ENCODE measurements at places on chromosomes 2 and 18.

DNA sequence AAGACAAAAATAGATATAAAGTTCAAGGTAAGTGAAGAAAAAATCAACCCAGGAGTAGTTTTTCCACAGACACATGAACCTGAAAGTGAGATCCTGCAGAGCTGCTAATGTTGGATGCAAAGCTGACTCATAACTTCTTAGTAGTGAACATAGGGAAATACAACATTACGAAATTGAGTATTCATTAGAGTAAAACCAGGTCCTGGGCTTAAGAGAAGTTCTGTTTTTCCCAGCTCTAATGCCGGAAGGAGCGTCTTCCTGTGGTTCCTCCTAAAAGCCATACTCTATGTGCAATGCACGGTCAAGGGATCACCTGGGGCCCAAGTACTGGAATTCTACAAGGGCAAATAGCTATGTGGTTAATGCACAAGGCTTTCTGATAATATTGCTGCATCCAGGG, 141.7 kb downstream of the RBMS1 start:
- no peak for DNase-seq

DNA sequence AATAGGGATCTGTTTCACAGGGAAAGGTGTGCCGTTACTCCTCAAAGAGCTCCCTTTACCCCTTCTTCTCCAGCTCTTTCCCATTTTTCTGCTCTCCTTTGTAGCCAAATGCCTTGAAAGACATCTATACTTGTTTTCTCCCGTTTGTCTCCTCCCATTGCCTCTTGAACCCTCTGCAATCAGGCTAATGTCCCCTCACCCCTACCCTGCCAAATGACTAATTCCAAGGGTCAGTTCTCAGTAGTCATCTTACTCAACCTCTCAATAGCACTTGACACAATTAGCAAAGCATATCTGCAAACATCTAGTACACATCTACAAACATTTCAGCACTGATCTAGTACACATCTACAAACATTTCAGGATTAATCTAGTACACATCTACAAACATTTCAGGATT, 12.6 kb downstream of the MRO start:
- no peak for DNase-seq

DNA sequence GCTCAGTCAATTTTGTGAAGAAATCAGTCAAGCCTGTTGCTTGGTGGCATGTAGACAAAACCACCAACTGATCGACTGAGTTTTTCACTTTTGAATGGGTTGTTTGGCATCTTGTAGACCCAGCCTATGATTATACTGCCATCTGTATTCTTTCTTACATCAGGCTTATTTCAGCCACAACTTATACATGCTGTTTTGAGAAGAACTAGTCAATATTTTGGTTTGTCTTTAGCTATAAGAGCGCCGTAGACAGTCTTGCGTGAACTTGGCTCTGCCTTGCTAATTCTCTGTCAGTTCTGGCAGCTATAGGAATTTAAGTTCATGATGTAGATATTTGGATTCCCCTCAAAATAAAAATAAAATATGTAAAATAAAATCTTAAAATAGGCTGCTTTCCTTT, 742.0 kb upstream of the FANCL start:
- no peak for DNase-seq

GRCh38 chr2:8595428-8595805, 86.4 kb upstream of the ID2 start:
- DNase-seq, result no peak

GRCh38 chr18:48962994-48963561, 12.3 kb upstream of the SMAD7 start:
- DNase-seq, result no peak

- no peak for DNase-seq
Measured at GRCh38 chr2:216665242-216665641, 30.1 kb downstream of the IGFBP5 start.

- DNase-seq, result no peak
Measured at GRCh38 chr2:16729335-16729734, 63.7 kb upstream of the CYRIA start.

- no peak for DNase-seq
Measured at GRCh38 chr18:58576638-58577251, 52.1 kb downstream of the ALPK2 start.

DNA sequence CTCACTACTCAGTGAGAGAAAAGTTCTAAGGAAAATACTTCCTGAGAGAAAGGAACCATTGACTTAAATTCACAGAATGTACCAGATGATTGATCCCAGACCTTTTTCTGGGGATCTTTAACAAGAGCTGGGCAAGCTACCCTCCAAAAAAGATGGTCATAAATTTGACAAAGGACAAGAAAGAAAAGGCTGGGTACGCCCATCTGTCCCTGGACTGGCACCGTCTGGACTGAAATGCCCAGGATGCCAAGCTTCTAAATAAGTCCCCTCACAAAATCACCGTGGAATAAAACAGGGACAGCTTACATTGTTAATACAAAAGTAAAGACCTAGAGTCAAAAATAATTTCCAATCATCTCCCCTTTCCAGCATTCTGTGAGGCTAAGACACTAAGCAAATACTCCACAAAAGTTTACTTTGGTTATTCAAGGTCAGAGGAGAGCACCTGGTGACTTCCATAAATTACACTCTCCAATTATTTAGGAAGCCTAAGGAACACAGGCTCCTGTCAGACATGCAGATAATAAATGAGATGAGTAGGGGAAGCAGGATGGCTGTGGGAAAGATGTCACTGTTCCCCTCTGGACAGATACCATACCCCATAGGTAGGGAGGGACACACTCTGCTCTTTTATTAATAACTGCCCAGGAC, 69.9 kb downstream of the UXS1 start:
- no peak for DNase-seq

- DNase-seq, result no peak
Measured at GRCh38 chr2:239209783-239210182, 191.0 kb downstream of the HDAC4 start.

- DNase-seq, result no peak
Measured at GRCh38 chr18:45688833-45689232, 35.1 kb upstream of the SLC14A1 start.

- no peak for DNase-seq
Measured at GRCh38 chr2:208984376-208985090, 439.3 kb upstream of the MAP2 start.

GRCh38 chr2:60406192-60406591, 147.3 kb downstream of the BCL11A start:
- DNase-seq, result no peak

DNA sequence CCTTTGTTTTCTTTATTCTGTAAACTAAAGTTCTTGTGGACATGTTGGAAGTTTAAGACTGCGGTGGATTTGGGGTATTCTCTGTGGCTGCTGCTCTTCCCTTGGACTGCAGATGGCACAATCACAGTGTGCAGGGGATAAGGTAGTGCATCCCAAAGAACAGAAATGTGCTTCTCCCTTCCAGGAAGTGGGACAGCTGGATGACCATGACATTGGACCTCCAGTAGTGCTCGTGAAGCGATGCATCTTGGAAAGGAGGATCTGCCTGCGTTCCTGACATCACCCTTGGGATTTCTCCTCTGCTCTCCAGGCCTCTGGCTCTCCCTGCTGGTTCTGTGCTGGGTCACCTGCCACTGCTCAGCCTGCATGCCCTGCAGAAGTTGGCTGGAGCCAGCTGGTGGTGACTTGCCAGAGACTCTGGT, 109.9 kb downstream of the SLC4A3 start:
- DNase-seq, result no peak

GRCh38 chr2:11389052-11389420, 44.6 kb upstream of the ROCK2 start:
- no peak for DNase-seq

DNA sequence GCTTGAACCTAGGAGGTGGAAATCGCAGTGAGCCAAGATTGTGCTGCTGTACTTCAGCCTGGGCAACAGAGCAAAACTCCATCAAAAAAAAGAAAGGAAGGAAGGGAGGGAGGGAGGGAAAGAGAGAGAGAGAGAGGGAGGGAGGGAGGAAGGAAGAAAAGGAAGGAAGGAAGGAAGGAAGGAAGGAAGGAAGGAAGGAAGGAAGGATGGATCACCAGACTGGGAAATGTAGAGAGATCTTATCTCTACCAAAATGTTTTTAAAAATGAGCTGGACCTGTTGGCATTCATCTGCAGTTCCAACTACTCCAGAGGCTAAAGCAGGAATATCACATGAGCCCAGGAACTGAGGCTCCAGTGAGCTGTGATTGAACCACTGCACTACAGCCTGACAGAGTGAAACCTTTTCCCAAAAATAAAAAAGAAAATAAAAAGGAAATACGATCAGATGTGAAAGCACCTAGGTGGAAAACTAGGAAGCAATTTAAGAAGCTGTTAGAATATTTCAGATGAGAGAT, 239.4 kb downstream of the CDH7 start:
- DNase-seq, result no peak

GRCh38 chr2:122236152-122236874, 480.9 kb downstream of the TSN start:
- DNase-seq, result no peak

DNA sequence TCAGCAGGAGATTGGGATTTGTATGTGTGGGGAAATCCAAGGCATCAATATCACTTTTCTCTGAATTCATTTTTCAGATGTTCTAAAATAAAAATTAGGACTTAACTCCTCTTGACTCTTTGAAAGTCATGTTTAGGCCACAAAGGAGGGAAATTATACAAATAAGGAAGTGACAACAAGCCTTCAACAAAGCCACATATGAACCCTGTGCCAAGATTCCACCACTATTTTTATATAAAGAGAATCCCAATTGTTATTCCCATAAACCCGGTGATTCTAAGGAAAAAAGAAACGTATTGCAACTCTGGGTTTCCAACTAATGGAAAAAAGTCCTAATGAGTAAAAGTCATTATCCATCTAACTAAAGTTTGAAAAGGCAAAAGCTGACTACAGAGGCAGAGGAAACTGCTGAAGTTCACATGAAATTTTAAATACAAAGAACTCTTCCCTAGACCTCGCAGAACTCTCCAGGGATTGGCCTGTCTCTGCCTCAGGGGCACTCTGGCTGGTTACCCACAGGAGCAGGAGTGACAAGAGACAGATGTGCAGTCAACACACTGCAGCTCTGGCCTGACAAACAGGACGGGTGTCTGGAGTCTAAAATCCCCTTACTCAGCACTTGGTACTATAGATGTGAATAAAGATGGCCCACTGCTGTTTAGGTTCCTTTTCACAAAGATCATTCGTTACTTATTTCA, 11.5 kb downstream of the NPC1 start:
- DNase-seq, result no peak

GRCh38 chr18:2485983-2486382, 85.3 kb downstream of the METTL4 start:
- DNase-seq, result no peak
